ENCODE measurements at places on chromosomes 12 and 14.

DNA sequence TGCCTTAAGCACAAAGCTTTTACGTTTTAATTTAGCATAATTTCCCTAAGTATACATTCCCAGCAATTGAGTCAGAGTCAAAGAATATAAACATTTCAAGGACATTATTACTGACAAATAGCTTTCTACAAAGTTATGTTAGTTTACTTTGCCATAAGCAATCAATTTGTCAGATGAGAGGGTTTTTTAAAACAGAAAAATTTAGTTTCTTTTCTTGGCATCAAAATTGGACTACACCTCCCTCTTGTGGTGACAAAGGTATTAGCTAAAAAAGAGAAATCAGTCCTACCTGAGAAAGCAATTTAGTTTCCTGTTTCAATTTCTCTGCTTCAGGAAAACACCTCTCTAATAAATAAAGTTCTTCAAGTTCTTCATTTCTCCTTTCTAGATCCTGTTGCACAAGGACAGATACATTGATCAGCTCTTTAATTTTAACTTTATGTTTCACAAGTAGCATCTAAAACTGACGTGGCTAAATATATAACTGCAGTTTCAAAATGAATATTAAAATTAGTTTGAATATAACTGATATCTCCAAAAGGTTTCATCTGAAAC lies 39.9 kb downstream of the DNAI7 start:
- DNase-seq: no peak

DNA sequence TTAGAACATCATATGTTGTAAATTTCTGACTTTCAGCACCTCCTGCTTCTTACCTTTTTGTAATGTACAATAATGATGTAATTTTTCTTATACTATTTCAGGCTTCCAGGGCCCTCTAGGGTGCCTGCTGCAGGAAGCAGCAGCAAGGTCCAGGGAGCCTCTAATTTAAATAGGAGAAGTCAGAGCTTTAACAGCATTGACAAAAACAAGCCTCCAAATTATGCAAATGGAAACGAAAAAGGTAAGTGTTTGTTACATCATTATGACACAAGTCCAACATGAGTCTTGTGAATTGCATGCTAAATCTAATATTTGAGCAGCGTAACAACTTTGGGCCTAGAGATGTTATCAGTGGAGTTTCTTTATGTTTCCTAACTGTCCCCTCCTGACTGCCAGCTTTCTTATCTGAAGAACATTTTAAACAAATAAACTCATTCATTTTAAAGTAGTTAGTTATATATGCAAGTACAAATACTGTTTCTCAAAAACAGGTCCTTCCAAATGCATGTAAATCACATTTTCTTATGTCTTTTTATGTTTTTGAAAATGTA lies 167.6 kb downstream of the NAV3 start:
- DNase-seq: no peak

- DNase-seq: no peak
Measured at GRCh38 chr14:68451696-68452373, 341.0 kb downstream of the ZFP36L1 start.

- no peak for DNase-seq
Measured at GRCh38 chr14:105500726-105501101, 9.7 kb downstream of the TEDC1 start.
